Activated CD4-positive, alpha-beta T cell treated with anti-CD3 and anti-CD28 coated beads for 1 hour (primary cell): ENCODE measurements at places on chromosomes 13 and 19.

DNA sequence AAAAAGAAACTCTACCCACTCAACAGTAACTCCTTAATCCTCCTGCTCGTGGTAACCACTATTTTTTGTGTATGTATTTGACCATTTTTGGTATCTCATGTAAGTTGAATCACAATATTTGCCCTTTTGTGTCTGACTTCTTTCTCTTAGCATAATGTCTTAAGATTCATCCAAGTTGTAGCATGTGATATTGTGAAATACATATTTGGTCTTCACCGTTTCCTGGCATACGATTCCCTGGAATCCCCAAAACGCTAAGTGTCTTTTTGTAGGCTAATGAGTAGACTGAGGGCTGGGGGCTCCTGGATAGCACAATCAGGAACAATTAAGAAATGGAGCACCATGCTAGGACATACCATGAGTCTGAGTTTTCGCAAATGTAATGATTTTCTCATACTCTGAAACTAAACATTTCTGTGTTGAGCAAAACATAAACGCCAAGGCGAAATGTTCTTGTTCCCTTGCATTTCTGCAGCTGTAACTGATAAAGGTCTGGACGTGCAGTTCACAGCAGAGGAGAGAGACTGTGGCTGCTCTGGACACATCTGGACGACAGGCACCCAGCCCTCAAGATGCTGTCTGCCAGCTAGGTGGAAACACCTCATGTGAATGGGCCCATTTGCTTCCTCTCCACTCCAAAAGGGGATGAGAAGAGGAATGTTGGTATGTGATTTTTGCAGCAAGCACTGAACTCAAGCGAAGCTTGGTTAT lies 38.4 kb downstream of the BRD4 start:
- DNase-seq: no peak

DNA sequence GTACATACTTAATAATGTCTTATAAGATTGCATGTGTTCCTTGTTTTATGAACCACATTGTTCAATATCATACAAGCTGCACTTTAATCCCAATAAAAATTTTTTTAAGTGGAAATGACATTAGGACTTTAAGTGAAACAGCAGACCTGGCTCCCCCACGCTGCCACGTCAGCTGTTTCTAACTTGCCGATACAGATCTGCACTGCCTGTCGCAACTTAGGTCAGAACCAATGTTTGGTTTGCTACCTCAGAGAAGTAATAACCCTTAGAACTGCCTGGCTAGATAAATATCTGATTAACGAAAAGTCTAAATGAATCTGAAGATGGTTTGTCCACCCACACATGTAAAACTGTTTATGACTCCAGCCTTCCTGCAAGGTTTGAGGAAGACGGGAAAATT lies 327.5 kb upstream of the DACH1 start:
- no peak for DNase-seq

- DNase-seq: no peak
Observed at GRCh38 chr19:30667227-30667626, 295.0 kb downstream of the ZNF536 start.

- no peak for DNase-seq
Observed at GRCh38 chr13:46679369-46680120, 117.4 kb downstream of the ESD start.

DNA sequence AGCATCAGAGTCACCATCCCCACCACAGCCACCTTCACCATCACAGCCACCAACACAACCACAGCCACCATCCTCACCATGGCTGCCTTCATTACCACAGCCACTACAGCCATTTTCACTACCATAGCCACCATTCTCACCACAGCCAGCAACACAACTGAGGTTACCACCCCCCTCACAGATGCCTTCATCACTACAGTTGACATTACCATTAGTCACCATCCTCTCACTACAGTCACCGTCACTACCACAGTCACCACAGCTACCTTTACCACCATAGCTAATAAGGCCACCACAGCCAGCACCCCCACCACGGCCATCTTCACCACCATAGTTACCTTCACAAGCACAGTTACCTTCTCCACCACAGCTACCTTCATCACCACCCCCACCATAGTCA lies 269.6 kb downstream of the DNAJC15 start:
- no peak for DNase-seq
